ENCODE measurements at places on chromosomes 5 and 9. TPM values are rescaled to one million over a fixed set of nuclear protein-coding genes. Genes with fewer than 3 reads are reported as not detected.

DNA sequence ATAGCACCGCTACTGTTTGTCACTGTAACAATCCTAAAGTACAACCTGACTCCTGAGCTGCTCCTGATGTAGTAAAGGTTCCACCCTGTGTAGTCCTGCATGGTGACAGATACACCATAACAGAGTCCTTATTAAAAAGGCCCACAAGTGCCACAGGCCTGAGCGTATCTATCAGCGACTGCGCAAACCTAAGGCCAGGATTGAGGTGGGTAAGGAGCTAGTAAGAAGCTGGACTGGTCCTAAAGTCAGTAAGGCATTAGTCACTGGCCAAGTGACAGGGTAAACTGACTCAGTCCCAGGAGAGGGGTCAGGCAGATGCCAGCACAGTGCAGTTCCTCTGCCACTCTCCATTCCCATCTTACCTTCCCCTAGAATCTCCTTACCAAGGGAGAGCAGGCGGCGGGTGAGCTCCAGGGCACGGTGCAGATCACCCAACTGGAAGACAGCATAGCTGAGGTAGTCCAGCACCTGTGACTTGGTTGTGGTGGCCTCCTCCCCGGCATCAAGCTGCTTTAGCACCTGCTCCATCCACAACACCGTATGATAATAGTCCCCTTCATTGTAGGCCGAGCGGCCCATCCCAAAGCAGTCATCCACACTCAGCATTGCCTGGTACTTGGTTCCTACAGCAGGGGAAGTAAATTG, 17.6 kb downstream of the P4HA2 start:
- no peak for DNase-seq

DNA sequence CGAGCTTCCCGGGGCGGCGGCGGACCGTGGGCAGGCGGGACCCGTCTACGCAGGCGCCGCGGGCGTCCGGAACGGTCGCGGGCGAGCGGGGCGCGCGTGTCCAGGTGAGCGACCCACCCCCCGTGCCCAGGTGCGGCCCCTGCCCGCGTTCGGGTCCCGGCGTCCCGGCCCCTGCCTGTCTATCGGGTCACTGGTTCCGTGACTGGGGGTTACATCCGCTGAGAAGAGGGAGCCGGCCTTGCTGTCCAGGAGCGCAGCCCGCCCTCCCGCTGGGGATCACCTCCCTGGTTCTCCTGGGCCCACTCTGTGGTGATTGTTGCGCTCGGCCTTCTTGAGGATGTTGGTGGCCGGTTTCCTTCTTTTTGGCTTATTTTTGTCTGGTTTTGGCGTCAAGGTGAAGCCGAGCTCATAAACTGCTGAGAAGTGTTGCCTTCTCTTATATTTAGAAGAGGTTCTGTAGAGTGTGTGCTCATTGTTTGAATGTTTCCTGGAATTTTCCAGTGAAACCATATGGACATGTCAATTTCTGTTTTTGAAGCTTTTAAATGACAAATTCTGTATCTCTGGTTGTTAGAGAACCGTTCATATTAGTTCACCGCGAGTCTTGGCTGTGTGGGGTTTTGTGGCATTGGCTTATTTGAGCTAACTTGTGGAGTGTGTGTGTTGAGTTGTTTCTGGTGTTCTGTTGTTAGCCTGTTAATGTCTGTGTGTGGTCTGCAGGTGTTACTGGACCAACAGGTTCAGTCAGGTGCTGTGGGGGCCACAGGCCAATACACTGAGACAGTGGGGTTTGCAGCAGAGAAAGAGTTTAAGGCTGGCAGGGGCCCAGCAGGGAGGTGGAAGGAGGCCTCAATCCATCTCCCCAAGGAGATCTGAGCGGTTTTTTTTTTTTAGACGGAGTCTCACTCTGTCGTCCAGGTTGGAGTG, 621 bp downstream of the CEP72 start:
- peak; percentile 9 for DNase-seq

The DCAF10 gene
- 19.9 TPM for total RNA-seq

The NDUFA8 gene
- 30.6 TPM for total RNA-seq

DNA sequence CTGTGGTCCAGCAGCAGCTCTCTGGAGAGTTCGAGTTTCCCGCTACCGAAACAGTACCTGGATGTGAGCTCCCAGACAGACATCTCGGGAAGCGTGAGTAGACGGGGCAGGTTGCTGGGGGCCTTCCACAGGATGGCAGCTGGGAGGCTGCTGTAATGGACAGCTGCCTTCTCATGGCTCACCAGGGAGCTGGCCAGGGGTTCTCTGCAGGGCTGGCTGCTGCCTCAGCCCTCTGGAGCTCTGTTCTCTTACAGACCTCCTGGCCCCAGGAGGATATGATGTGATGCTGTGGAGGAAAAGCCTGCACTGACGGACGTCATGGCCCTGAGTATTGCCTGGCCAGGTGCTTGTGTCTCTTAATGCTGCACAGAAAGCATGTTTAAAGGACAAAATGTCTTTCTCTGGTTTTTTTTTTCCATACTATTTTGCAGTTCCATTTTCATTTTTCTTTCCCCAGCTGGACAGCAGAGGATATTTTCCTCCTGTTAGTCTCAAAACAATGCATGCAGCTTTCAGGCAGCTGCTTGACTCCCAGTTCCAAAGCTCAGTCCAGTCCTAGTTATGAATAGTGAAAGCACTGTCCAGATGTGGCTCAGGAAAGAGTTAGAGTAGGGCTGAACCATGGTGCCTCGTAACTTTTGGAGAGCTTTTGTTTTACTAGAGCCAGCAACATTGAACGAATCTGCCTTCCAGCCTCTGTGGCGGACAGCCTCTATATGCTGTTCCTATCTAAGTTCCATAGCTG, 77.5 kb upstream of the RARS1 start:
- DNase-seq: peak; percentile 42

The WDR38 gene
- total RNA-seq: 0.12 TPM

- DNase-seq: peak; percentile 28
Observed at GRCh38 chr5:98904780-98905179, 24.0 kb downstream of the CHD1 start.

DNA sequence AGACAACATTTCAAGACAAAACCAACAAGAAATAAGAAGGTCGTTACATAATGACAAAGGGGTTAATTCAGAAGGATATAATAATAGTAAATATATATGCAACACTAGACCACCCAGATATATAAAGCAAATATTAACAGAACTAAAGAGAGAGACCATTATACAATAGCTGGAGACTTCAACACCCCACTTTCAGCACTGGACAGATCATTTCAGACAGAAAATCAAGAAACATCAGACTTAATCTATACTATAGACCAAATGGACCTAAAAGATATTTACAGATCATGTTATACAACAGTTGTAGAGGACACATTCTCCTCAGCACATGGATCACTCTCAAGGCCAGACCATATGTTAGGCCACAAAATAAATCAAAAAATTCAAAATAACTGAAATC, 26.8 kb downstream of the CERT1 start:
- DNase-seq: no peak

The DYNC2I2 gene
- total RNA-seq: 116 TPM

The ENG gene
- 32.1 TPM for total RNA-seq

DNA sequence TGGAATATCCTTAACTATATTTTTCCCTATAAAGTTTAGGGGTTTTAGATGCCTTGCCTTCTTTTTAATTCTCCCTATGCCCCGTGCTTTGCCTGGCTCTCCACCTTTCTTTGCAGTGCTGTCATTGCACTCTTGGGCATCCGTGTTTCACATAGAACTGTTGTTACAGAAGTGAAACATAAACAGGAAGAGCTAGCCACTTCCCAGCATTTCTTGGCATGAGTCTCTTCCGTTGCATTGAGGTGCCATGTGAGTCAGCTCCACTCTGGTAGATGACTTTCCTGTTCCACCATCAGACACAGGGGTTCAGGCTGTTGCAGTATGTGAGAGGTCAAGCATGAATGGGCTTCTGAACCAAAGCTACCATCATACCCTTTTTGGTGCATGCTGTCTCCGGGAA, 73.4 kb downstream of the ANGPTL2 start:
- DNase-seq: peak; percentile 92

DNA sequence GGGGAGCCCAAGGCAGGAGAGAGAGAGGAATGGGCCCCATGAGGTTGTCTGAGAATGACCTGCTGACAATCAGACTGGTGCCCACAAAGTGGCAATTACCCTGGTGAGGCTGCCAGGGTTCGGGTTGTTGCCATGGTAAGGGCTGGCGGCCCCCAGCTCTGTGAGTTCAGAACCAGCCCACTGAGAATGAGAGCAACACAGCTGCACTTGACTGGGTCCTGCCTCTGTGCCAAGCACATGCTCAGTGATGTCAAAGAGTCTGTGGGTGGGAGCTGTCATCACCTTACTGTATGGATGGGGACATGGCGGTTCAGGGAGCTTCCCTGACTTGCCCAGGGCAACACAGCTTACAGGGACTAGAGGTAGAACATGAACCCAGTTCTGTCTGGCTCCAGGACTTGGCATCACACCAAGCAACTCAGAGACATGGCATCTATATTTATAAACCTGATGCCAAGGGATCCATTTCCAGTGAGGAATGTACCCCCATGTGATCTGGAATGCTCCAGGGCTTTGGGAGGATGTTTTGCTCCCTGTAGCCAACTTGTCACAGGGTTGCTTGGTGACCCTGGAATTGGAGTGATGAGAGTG, 38.2 kb upstream of the TEX48 start:
- DNase-seq: peak; percentile 54

- peak; percentile 99 for DNase-seq
Observed at GRCh38 chr5:132459031-132459982, 31.3 kb downstream of the IRF1 start.

- no peak for DNase-seq
Observed at GRCh38 chr9:136047076-136047774, 47.9 kb downstream of the NACC2 start.

- no peak for DNase-seq
Observed at GRCh38 chr5:73354406-73354805, 94.2 kb downstream of the FOXD1 start.

The MEIKIN gene
- not detected for total RNA-seq

DNA sequence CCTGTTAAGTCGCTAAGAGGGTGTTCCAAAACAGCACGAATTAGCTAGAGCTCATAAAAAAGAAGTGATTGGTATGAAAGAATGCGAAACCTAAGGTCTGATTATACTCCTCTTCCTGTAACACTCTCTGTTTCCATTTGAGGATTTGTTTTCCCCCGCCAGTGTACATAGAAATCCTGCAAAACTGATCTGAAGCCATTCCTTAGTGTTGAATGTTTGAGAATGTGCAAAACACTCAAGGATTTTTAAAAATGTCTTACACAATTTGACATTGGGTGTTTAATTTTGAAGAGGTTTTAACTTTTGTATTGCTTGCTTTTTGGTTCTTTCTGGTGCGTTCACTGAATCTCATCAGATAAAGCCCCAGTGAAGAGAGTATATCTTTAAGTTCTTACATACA, 105.3 kb downstream of the KCNN2 start:
- DNase-seq: no peak

The MSMP gene
- not detected for total RNA-seq

The RNF180 gene
- under 0.01 TPM for total RNA-seq

The PLAC8L1 gene
- not detected for total RNA-seq

DNA sequence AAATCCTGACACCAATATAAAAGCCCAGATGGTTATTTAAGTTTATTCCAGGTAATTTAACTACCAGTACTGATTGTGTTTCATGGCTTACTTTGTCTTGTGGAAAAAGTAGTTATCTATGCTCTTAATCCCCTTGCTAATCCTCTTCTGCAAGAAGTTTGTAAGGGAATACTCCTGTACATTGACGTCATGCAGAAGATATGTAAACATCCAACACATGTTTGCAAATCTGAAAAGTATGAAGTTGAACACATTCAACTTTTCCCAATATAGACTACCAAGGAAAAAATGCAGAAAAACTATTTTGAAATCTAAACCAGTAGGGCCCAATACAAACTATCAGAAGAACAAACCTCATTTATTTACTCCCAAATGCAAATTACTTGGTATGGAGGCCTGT, 56.3 kb upstream of the ELL2 start:
- no peak for DNase-seq

The TMEM174 gene
- not detected for total RNA-seq

- no peak for DNase-seq
Observed at GRCh38 chr5:151808451-151809169, 36.9 kb downstream of the G3BP1 start.

The TAF11L10 gene
- not detected for total RNA-seq

DNA sequence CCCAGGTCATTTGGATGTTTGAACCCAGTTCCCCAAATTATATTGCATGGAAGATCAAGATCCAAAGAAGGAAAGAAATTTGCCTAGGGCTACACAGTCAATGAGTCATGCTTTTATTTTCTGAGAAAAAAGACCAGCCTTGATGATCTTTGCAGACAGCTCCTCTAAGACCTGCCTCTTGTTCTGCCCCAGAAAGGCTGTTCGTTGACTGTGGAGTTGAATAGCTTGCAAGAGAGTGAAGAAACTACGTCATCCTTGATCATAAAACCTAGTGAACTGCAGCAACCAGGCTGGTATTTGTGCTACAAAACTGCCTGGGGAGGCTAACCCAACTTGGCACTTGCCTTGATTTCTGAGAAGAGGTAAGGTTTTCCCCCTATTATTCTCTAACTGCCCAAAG, 263.9 kb downstream of the PAPPA start:
- DNase-seq: peak; percentile 63

DNA sequence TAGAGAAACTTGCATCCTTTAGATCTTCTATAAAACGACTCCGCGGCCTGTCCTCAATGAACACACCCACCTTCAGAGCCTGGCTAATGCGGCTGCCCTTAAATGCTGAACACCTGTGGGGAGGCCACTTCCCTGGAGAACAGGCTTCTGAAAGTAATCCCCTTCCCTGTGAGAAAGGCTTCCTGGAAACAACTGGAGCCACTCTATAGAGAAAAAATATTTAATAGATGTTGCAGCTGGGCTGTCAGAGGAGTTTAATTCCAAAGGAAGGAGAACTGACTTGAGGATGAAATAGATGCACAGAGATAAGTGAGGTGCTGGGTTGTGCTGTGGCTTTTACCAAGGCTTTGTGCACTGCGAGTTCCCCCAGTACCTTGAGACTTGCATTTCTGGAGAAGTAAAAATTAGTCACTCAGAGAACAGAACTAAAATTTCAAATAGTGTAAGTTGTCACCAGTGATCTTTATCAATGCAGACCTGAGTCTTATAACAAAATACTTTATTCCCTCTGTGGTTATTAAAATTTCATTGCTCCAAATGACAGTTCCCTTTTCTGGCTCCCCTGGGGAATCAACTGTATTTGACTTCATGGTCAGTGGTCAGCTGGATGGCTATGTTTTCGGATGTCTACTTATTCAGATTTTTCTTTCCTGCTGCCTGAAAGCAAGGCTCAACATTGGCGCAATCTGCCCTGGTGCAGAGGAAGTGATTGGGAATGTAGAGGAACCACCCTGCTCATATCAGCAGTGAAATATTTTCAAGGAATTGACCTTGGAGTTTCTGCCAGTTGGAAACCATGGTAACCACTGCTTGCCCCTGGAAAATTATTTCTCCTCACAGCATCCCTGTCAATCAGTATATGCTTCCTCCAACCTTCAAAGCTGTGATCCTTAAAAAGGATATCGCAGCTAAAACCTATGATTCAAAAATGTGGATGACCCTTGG, 238.8 kb downstream of the SMARCA2 start:
- DNase-seq: no peak

The DBH gene
- total RNA-seq: not detected

GRCh38 chr5:1728846-1729245, 70.8 kb downstream of the MRPL36 start:
- DNase-seq: no peak
